Activated naive CD4-positive, alpha-beta T cell treated with anti-CD3 and anti-CD28 coated beads for 36 hours (primary cell): ENCODE measurements at places on chromosomes 2 and 18. TPM values are rescaled to one million over a fixed set of nuclear protein-coding genes. Genes with fewer than 3 reads are reported as not detected.

GRCh38 chr2:152031747-152032306, 67.0 kb downstream of the CACNB4 start:
- DNase-seq: no peak

The SERPINB3 gene
- total RNA-seq: not detected

DNA sequence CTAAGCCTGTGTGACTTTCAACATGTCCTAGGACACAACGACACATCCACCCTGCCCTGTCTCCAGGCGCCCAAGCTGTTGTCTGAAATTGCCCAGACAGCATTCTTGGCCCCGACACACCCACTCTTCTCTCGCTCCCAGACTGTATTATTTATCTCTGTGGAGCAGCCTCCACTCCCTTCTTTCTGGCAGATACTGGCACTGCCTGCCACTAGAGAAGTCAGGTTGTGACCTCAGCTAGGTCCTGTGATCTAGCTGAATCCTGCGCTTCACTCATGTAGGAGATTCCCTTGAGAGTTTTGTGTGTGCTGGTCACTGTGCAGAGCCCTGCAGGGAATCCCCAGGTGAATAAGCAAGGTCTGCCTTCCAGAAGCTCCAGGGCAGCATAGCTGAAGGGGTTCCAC, 77.1 kb upstream of the TNP1 start:
- DNase-seq: no peak

DNA sequence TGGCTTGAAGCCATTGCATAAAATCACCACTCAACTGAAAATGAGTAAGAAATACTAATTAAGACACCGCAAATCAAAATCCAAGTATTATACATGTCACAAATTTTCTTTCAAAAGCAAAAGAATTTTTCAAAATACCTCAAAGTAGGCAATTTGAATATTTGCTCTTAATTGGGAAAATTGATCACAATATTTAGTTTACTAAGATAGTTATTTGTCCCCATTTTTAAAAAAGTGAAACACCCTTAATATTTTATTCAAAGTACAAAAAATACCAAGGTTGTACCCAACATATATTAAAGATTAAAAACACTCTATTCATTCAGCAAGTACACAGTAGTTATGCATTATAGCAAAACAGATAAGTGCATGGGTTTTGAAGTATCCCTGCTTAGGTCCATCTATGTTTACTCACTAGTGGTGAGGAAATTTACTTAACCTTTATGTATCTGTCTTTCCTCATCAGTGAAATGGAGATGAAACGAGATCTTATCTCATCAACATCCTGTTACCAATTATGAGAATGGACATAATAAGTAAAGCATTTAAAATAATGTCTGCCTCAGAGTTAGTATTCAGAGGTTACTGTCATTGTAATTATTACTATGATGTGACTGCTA, 35.1 kb downstream of the VPS54 start:
- no peak for DNase-seq

DNA sequence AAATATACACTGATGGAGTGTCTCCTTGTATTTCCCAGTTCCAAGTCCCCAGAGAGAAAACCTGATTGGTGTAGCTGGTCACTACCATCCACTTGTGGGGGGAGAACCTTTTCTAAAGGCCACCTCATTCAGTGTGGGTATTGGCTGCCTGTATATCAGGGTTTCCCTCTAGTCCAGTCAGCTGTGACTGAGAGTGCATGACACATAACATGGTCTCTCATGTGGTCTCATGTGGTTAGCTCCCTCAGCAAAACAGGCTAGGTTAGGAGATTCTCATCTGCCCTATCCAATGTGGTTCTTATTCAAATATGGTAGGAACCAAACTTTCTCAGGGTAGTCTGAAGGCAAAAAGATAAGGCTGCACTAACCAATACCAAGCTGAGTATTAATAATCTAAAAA, 4.1 kb upstream of the GORASP2 start:
- DNase-seq: no peak

DNA sequence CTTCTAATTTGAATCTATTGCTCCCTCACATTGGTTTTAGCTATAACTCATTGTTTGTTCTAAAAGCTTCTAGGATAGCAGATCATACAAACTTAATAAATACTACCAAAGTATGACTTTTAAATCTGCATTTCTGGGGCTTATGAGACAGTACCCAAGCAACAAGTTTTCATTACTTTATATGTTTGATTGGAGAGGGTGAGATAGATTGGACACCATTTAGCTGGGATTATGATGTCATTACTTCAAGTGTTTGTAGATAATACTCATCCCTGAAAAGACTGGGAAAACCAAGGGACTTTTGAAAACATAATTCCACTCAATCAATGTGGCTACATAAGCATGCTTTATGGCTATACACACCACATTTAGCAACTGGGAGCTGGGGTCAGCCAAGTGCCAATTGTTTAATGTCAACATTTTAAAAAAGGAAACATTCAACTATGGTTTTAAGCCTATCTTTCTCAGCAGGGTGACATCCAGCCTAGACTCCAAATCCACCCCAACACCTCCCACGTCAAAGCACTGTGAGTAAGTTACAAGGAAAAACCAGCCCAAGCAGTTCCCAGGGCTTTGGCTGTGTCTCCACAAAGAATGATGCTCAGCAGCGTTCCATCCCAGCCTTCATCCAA, 119.9 kb downstream of the ETAA1 start:
- no peak for DNase-seq

GRCh38 chr2:69992310-69993047, 31.0 kb upstream of the ASPRV1 start:
- DNase-seq: no peak

The STARD6 gene
- not detected for total RNA-seq

The CPO gene
- total RNA-seq: not detected

The EML6 gene
- total RNA-seq: 0.38 TPM

GRCh38 chr2:143468341-143468888, 339.2 kb downstream of the ARHGAP15 start:
- no peak for DNase-seq

GRCh38 chr2:21453723-21454450, 330.1 kb downstream of the TDRD15 start:
- DNase-seq: no peak

GRCh38 chr18:55079067-55079466, 119.8 kb upstream of the CCDC68 start:
- DNase-seq: no peak

- no peak for DNase-seq
Observed at GRCh38 chr2:136363900-136364299, 246.0 kb upstream of the CXCR4 start.

- no peak for DNase-seq
Observed at GRCh38 chr2:39913648-39914461, 134.8 kb upstream of the THUMPD2 start.

GRCh38 chr2:231367178-231367577, 28.3 kb upstream of the B3GNT7 start:
- DNase-seq: no peak

The PTPRM gene
- 4.3 TPM for total RNA-seq

The ELOA2 gene
- total RNA-seq: not detected

The SCN2A gene
- total RNA-seq: 0.14 TPM

DNA sequence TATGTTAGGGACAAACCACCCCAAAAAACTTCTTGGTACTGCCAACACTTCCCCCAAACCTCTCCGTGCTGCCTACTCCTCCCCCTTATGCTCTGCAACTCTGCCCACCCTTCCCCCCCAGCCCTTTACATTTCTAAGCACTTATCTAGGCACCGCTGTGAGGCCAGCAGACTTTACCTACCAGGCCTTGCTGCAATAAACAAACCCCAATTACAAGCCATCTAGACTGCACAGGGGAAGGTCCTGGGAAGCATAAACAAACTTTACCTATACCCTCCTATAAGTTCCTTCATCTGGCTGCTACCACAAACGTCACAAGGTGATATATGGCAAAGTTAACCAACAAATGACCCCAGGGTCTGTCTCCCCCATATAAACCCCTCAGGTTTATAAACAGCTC, 259.4 kb upstream of the GULP1 start:
- no peak for DNase-seq

DNA sequence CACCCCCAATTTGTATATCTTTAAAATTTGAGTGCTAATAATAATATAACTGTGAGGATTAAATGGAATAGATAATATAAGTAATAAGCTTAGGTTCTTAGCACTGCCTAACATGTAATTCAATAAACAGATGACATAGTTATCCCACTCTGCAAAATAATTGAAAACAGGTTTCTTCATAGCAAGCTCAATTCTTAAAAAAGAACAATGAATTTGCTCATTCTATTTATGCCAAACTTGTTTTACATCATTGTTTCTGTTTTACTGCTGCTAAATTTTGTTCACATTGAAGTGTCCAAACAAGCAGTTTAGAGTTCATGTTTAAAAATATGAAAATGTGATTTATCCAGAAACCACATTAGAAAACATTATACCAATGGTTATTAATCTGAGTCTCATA, 217.0 kb downstream of the MBD5 start:
- no peak for DNase-seq

The GALNT13 gene
- not detected for total RNA-seq

The PRSS56 gene
- total RNA-seq: not detected

- DNase-seq: no peak
Observed at GRCh38 chr2:85550486-85550885, 10.8 kb downstream of the GGCX start.

The PCARE gene
- not detected for total RNA-seq

The PEX13 gene
- 16.0 TPM for total RNA-seq

The CENPA gene
- 42.9 TPM for total RNA-seq
